ENCODE measurements at places on chromosomes 11 and 22.

DNA sequence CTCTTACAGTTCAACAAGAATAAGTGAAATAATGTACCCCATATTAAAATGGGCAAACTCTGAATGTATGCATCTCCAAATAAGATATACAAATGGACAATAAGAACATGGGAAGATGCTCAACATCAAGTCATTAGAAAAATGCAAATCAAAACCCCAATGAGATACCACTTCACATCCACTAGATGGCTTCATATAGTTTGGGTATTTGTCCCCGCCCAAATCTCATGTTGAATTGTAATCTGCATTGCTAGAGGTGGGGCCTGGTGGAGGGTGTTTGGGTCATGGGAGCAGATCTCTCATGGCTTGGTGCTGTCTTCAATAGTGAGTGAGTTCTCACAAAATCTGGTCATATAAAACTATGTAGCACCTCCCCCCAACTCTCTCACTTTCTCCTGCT, 5.7 kb downstream of the MPZL2 start:
- no peak for DNase-seq

- DNase-seq, result no peak
Observed at GRCh38 chr22:37578002-37578401, 1.9 kb downstream of the LGALS2 start.

GRCh38 chr11:123628936-123629683, 25.3 kb downstream of the SCN3B start:
- no peak for DNase-seq

DNA sequence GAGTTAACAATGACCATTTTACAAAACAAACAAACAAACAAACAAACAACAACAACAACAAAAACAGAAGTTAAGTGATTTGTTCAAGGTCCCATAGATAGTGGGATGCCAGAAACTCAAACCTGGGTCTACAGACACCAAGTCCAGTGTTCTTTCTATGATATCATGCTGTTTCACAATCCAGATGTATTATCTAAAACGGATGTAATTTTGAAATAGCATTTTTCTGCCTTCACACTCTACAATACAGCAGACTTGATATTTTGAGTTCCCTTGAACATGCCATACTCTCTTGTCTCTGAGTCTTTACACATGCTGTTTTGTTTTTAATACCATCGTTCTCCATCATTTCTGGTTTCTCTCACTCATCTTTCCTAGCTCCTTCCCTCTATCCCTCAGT, 104.5 kb downstream of the RELT start:
- DNase-seq, result no peak

DNA sequence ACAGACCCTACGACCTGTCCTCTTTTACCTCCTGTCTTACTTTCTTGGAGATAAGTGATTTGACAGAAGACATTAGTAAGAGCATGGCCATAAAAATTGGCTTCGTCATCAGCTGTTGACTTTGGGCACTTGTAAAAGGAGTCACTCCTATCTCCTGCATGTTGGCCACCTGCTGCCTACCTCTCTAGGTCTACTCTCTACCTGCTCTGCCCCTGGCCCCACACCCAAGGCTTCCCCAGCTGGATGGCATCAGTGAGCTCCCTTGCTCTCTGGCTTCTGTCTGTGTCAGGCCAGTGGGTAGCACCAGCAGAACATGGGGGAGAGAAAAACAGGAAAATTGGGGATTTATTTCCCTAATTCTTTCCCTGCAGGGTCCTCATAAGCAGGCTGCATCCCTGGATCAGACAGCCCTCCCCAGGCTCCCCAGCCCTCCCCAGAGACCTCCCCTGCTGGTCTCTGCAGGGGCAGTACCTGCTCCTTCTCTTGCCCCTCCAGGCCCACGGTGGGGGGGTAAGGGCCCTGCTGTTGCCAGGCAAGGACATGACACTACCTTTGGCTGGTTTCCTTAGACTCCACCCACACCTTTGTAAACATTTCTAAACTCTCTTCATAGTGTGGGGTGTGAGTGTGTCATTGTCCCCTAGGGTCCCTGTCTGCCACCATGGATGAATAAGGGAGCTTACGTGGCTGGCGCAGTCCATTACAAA, 157.0 kb upstream of the NECTIN1 start:
- no peak for DNase-seq

- no peak for DNase-seq
Observed at GRCh38 chr11:42593441-42593840, 718.4 kb upstream of the API5 start.

GRCh38 chr11:76007166-76007565, 192.2 kb downstream of the UVRAG start:
- DNase-seq, result no peak

DNA sequence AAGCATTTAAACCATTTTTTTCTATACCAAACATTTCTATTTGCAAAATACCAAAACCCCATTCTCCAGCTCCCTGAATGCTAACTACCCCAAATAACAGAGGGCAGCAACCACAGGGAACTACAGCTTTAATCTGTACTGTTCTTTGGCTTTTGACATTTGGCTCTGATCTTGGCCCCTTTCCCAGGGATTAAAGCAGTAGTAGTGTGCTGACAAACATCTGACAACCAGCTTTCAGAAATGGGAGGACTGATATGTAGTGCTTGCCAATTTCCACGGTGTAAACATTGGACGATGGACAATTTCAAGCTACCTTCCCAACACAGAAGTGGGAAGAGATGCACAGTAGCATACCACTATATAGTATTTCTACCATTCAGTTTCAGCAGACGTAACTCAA, 88.4 kb upstream of the TEAD1 start:
- no peak for DNase-seq

GRCh38 chr11:38476808-38477575, 1879.0 kb upstream of the RAG2 start:
- DNase-seq, result no peak
